ENCODE measurements at places on chromosomes 5 and 9. TPM values are rescaled to one million over a fixed set of nuclear protein-coding genes. Genes with fewer than 3 reads are reported as not detected.

DNA sequence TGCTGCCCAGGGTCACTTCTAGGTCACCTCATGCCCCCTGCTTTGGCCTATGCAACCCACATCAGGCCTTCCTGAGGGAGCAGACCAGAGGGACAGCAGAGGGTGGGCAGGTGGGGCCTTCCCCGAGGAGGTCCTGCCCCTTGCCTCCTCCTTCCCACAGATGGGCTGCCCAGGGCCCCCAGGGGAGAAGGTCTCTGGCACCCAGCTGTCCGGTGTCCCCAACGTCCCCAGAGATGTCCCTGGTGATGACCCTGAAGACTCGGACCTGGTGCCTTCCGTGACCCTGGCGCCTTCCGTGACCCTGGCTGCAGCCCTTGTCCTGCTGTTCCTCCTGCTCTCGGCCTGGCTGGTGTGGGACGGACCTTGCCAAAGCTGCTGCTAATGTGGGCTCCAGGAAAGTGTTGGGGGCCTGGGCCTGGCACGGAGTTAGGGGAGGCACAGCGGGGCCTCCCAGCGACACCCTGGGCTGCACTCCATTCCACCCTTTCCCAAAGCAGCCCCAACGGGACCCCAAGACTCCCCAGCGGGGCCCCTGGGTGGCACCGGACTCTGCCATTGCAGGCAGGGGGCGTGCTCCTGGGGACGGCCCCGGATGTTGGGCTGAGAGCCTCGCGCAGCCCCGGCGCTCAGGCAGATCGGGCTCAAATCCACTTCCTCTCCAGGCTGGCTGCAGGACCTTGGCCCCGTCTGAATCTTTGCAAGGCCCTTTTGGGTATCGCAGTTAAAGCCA is 6.8 kb upstream of the SLC2A6 start:
- DNase-seq, result no peak
- peaks cover 5% of the 10 kb centered on the region for H3K27me3 ChIP-seq
- H3K4me1 ChIP-seq, result peaks cover 2% of the 10 kb centered on the region
- no peak overlapping the region for H3K27ac ChIP-seq

DNA sequence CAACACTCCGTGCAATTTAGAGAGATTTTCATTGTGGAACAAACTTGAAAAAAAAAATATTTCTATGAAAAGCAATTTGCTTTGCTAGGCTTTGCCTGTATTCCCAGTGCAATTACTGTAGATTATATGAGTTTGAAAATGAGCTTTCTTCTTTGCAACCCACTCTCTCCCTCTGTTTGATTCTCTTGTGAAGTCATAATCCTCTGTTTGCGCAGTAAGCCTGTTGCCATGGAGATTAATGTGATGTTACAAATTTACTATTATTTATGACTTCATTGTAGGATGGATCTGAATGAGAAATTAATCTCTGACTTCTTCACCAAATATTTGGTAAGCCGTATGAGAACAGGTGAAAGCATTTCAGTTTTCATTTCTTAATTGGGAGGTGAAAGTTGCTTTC is 320.3 kb downstream of the SPATA31D1 start:
- H3K27me3 ChIP-seq, result no peaks in the 10 kb centered on the region
- H3K4me1 ChIP-seq, result no peaks in the 10 kb centered on the region
- no peaks in the 10 kb centered on the region for H3K36me3 ChIP-seq
- H3K4me3 ChIP-seq, result no peak overlapping the region
- H3K27ac ChIP-seq, result no peak overlapping the region

GRCh38 chr5:135095871-135096270 is 61.8 kb upstream of the PITX1 start:
- DNase-seq, result no peak
- peaks cover 3% of the 10 kb centered on the region for H3K27me3 ChIP-seq
- H3K27ac ChIP-seq, result no peak overlapping the region
- H3K36me3 ChIP-seq, result no peaks in the 10 kb centered on the region

- H3K4me3 ChIP-seq, result no peak overlapping the region
- no peaks in the 10 kb centered on the region for H3K27me3 ChIP-seq
- no peaks in the 10 kb centered on the region for H3K4me1 ChIP-seq
- DNase-seq, result no peak
- no peak overlapping the region for H3K27ac ChIP-seq
Measured at GRCh38 chr5:123722451-123722850, 210.5 kb downstream of the CSNK1G3 start.

DNA sequence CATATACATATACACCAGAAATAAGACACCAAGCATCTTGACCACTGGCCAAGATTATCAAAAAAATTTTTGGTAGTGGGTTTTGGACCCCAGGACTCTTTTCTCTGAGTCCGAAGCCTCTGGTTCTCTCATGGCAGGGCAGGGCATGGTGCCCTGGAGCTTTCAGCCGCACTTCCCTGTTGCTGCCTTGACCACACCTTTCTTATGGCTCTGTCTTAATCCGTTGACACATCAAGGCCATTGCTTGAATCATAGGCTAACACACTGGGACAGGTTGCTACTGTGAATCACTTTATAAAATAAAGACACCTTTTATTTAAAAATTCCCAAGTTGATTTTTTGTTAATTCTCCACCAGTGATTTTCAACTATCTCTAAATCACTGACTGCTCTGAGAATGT is 45.4 kb upstream of the CAST start:
- H3K27ac ChIP-seq, result no peak overlapping the region
- peaks cover 43% of the 10 kb centered on the region for H3K27me3 ChIP-seq
- no peak for DNase-seq
- no peaks in the 10 kb centered on the region for H3K36me3 ChIP-seq

DNA sequence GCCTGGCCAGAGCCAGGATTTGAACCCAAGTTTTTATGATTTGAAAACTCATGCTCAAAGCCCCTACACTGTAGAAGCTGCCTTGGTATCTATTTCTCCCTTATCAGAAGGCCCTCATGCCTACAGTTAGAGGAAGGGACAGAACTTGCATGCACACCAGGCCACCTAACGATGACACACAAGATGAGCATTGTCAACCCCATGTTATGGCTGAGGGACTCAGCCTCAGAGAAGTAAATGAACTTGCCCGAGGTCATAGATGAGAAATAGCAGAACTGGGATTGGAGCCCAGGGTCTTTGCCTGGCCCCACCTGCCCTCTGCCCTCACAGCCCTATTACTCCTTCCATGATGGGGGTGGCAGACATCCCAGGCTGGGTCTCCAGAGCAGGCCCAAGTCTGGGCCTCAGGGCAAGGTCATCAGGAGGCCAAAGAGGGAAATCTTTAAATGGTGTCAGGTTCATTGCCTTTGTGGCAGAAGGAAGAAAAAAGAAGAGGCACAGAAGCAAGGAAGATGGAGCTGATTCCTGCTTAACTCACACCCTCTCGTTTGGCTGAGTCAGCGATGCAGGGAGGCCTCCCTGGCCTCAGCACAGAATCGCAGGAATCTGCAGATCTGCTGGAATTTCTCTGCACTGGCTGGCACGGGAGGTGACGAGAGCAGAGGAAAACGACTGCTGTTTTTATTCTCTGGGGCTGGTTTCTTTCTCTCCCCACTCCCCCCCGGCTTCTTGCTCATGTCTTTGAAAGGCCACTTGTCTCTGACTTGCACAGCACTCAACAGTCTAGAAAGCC is 20.6 kb upstream of the CRB2 start:
- DNase-seq, result no peak
- peaks cover 37% of the 10 kb centered on the region for H3K4me1 ChIP-seq
- H3K4me3 ChIP-seq, result no peak overlapping the region
- no peaks in the 10 kb centered on the region for H3K36me3 ChIP-seq

GRCh38 chr9:68805890-68806517 is 101.0 kb downstream of the PIP5K1B start:
- peaks cover 17% of the 10 kb centered on the region for H3K36me3 ChIP-seq
- H3K27me3 ChIP-seq, result no peaks in the 10 kb centered on the region
- no peak overlapping the region for H3K27ac ChIP-seq
- peaks cover 4% of the 10 kb centered on the region for H3K4me1 ChIP-seq

GRCh38 chr9:111274737-111275136 is 55.3 kb downstream of the OR2K2 start:
- no peak for DNase-seq
- H3K36me3 ChIP-seq, result no peaks in the 10 kb centered on the region
- H3K4me1 ChIP-seq, result no peaks in the 10 kb centered on the region
- no peak overlapping the region for H3K27ac ChIP-seq

DNA sequence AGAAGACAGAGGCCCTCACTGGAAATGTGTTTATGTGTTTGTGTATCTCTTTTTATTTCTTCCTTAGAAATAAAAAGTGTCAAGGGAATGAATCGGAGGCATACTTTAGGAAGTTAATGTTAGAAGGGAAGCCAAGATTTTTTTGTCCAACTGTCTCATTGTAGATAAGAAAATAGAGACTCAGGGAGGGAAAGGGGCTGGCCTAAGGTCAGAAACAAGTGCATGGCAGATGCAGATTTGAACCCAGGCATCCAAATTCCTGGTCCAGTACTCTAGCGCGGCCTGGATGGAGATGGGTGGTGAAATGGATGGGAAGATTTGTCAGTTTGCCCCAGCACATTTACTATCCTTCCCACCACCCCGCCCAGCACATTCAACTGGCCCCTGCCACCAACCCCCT is 19.8 kb upstream of the TNIP1 start:
- H3K4me3 ChIP-seq, result no peak overlapping the region
- H3K36me3 ChIP-seq, result peaks cover 71% of the 10 kb centered on the region
- peaks cover 45% of the 10 kb centered on the region for H3K4me1 ChIP-seq
- H3K27ac ChIP-seq, result peak overlapping the region; percentile 19

- no peak for DNase-seq
- no peak overlapping the region for H3K4me3 ChIP-seq
- H3K27ac ChIP-seq, result no peak overlapping the region
- H3K27me3 ChIP-seq, result peaks cover 1% of the 10 kb centered on the region
- peaks cover 17% of the 10 kb centered on the region for H3K4me1 ChIP-seq
Measured at GRCh38 chr9:89945133-89945532, 340.3 kb downstream of the GADD45G start.

GRCh38 chr5:116853992-116854391 is 279.4 kb upstream of the SEMA6A start:
- no peaks in the 10 kb centered on the region for H3K36me3 ChIP-seq
- no peaks in the 10 kb centered on the region for H3K27me3 ChIP-seq
- DNase-seq, result no peak
- no peaks in the 10 kb centered on the region for H3K4me1 ChIP-seq
- H3K4me3 ChIP-seq, result no peak overlapping the region
- H3K27ac ChIP-seq, result no peak overlapping the region

GRCh38 chr5:74422671-74423070 is 217.9 kb downstream of the ENC1 start:
- H3K27ac ChIP-seq, result no peak overlapping the region
- no peak overlapping the region for H3K4me3 ChIP-seq
- peaks cover 10% of the 10 kb centered on the region for H3K27me3 ChIP-seq
- H3K36me3 ChIP-seq, result no peaks in the 10 kb centered on the region
- H3K4me1 ChIP-seq, result no peaks in the 10 kb centered on the region

DNA sequence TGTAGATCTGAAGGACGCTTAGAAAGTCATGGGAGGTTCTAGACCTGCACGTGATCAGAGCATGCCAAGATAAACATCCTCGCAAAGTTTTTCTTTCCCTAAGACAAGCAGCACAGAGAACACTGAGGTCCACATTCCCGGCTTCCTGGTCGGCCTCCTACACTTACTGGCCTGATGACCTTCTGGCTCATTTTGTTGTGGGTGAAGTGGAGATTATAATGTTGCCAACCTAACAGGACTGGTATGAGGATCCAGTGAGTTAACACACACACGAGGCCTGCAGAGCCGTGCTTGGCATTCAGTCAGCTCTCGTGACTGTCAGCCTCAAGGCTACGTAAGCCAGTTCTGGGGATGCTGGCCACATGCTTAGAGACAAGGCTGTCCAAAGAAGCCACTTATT is 186.0 kb downstream of the TENT4A start:
- H3K27ac ChIP-seq, result no peak overlapping the region
- H3K27me3 ChIP-seq, result no peaks in the 10 kb centered on the region
- no peaks in the 10 kb centered on the region for H3K4me1 ChIP-seq
- no peak overlapping the region for H3K4me3 ChIP-seq
- no peaks in the 10 kb centered on the region for H3K36me3 ChIP-seq

- no peak overlapping the region for H3K4me3 ChIP-seq
- no peaks in the 10 kb centered on the region for H3K4me1 ChIP-seq
- no peak overlapping the region for H3K27ac ChIP-seq
- H3K27me3 ChIP-seq, result no peaks in the 10 kb centered on the region
Measured at GRCh38 chr5:2550509-2550908, 201.0 kb downstream of the IRX2 start.

GRCh38 chr5:109062664-109063063 is 315.0 kb downstream of the FER start:
- no peak for DNase-seq
- H3K4me1 ChIP-seq, result no peaks in the 10 kb centered on the region
- no peak overlapping the region for H3K27ac ChIP-seq
- no peak overlapping the region for H3K4me3 ChIP-seq
- no peaks in the 10 kb centered on the region for H3K27me3 ChIP-seq

DNA sequence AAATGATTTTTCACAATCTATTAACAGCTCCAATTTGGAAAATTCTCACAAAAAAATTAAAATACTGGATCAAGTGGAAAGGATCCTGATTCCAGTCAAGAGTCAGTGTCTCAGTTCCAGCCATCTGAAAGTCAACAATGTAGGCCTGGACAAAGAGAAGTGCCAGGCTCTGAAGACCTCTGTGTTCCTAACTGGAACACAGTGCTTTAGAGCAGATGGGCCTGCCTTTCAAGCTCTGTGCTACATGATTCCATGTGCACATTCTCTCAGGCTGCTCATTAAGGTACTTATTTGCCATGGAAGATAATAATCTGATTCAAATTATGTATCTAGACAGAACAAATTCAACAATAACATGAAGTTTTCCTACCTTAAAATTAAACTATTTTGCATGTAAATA is 30.2 kb upstream of the ALDH1A1 start:
- H3K27me3 ChIP-seq, result no peaks in the 10 kb centered on the region
- H3K36me3 ChIP-seq, result no peaks in the 10 kb centered on the region
- H3K4me3 ChIP-seq, result no peak overlapping the region
- H3K4me1 ChIP-seq, result no peaks in the 10 kb centered on the region

DNA sequence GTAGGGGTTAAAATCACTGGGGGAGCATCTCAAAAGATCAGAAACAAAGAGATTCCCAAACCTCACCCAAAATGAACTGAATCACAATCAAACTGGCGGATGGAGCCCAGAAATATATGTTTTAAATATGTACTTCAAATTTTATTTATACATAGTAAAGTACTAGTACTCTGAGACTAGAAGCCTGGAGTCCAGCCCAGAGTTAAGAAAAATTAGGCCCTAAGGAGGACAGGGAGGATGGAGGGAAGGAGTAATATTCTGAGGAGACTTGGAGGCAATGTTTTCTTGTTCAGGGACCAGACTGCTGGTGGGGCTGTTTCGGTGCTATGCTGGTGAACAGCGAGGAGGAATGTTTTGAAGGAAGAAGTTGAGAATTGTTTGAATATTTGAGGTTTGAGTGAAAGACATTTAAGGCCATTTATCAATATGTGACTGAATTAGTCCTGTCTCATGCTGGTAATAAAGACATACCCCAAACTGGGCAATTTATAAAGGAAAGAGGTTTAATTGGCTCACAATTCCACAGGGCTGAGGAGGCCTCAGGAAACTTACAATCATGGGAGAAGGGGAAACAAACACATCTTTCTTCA is 552.4 kb upstream of the DAB2 start:
- H3K4me1 ChIP-seq, result no peaks in the 10 kb centered on the region
- no peak overlapping the region for H3K4me3 ChIP-seq
- no peaks in the 10 kb centered on the region for H3K27me3 ChIP-seq
- no peak for DNase-seq
- H3K27ac ChIP-seq, result no peak overlapping the region
- no peaks in the 10 kb centered on the region for H3K36me3 ChIP-seq

Gene SPATA31E1
- total RNA-seq, result not detected

Gene MCC
- total RNA-seq, result 1.6 TPM

Gene NRARP
- 9.3 TPM for total RNA-seq

Gene SMIM33
- total RNA-seq, result 0.23 TPM

Gene BSPRY
- total RNA-seq, result 11.1 TPM

Gene LECT2
- total RNA-seq, result not detected

Gene FOXD4L6
- total RNA-seq, result 0.18 TPM

Gene CARTPT
- not detected for total RNA-seq

Gene TEX48
- 0.68 TPM for total RNA-seq

Gene IL13
- 830 TPM for total RNA-seq

Gene C1QTNF2
- total RNA-seq, result not detected

Gene OR2Y1
- not detected for total RNA-seq
